C1 segment of cervical spinal cord (tissue), 14 donors: ENCODE measurements at places on chromosomes 7 and 10.

- DNase-seq = no peak
Observed at GRCh38 chr7:81851413-81851812, 81.6 kb upstream of the HGF start.

DNA sequence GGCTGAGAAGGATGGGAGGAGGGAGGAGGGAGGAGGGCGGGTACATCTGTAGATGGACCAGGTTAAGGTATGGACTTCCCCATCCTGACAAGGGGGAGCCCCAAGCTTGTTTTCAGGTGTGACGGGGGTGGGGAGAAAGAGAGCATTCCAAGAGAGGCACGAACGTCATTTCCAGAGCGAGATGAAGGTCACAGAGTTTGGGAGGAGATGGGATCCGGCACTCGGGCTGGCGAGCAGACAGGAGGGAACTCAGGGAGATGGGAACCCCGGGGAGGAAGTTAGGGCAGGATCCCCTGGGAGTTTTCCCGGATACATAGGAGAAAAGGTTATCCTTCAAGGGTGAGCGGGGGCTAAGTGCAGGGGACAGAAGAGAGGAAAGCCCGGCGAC, 118.8 kb downstream of the CUX1 start:
- DNase-seq = no peak

DNA sequence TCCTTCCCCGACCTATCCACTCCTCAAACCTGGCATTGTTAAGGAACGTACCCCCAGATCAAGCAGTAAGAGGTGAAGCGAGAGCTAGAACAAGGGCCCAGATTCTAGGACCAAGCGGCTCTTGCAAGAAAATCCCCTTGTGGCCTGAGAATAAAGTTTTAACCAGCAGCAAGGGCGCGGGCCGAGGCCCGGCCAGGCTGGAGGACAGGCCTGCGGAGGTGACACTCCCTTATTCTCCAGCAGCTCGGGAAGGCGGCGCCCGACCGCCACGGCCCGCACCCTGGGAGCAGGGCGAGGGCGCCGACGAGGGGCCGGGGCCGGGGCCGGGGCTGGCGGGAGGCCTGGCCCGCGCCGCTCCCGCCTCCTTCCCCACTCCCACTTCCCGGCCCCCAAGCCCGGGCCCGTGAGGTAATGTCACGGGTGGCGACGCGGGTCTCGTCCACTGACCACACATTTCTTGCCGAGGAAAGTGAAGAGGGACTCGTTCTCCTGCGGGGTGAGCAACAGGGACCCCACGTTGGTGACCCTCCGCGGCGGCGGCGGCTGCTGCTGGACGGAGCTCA, 551 bp downstream of the WASL start:
- peak; percentile 31 for DNase-seq

- DNase-seq = no peak
Observed at GRCh38 chr7:77330169-77330882, 85.8 kb downstream of the GSAP start.

GRCh38 chr10:29925771-29926692, 133.4 kb downstream of the JCAD start:
- DNase-seq = no peak

GRCh38 chr10:114323023-114323422, 81.3 kb downstream of the AFAP1L2 start:
- no peak for DNase-seq

- DNase-seq = no peak
Observed at GRCh38 chr10:129934196-129934925, 29.7 kb downstream of the EBF3 start.

- no peak for DNase-seq
Observed at GRCh38 chr10:130630135-130630534, 493.9 kb downstream of the GLRX3 start.

- DNase-seq = no peak
Observed at GRCh38 chr10:33122014-33122809, 164.2 kb upstream of the ITGB1 start.

DNA sequence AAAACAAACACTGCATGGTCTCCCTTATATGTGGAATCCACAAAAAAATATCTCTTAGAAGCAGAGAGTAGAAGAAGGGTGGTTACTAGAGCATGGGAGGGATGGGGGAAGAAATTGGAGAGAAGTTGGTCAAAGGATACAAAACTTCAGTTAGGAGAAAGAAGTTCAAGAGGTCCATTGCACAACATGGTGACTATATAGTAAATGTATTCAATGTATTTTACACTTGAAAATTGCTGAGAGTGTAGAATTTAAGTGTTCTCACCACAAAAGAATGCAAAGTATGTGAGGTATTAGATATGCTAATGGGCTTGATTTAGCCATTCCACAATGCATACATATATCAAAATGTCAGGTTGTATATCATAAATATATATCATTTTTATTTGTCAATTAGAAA, 232.0 kb upstream of the CELF2 start:
- no peak for DNase-seq

- no peak for DNase-seq
Observed at GRCh38 chr10:43853369-43853768, 204.7 kb upstream of the ZNF32 start.

DNA sequence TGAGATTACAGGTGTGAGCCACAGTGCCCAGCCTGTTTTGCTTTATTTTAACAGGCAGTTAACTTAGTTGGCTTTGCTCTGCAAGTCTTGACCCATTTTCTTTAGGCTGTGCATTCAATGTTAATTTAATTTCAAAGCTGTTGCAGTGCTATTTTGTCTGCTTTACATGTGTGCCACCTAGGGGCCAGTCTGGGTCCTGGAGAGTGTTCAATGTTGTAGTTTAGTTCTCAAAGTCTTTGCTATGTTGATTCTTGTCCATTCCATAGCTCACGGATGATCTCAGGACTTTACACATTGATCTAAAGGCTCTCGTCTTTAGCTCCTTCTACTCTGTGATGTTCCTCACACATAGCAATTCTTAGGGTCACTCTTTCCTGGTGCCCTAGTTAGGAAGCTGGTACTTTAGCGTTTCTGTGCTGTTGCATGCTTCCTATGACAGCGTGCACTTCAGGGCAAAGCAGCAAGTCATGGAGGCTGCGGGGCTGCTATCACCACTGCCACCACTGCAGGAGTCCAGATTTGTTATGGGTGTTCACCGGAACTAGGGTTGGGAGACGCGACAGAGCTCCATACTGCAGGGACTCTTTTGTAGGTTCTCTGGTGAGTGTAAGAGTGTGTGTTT, 16.4 kb upstream of the ABCA13 start:
- no peak for DNase-seq

DNA sequence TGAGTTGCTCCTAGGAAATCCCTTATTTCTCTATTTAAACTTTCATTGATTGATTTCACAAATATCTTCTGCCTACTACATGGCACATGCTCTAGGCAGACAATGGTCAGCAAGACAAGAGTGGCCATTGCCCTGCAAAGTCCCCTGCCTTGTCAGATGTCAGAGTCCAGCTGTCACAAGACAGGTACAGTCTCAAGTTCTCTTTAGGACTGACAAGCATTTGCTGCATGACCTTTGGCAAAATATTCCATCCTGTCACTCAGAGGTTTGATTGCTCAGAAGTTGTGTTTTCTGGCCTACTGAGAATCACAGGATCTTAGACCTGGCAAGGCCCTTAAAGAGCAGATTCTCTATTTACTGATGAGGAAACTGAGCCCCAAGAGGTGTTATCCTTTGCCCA, 322.3 kb upstream of the NFE2L3 start:
- no peak for DNase-seq

DNA sequence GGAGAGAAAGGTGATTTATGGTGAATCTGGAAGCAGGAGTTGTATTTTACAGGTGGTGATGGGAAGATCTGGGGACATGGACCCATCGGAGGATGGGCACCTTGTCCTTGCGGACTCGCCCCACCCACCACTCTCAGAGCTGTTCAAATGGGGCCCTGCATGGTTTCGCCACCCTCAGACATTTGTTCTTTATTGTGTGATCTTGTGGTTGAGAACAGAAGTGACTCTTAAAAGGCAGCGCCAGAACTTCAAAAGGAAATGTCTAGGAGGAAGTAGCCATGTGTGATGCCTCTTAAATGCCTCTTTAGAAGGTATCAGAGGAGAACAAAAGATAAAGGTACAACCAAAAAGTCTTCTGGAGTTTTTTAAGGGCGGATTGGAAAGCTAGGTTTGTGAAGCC, 205.7 kb downstream of the KIAA1217 start:
- DNase-seq = no peak

- DNase-seq = no peak
Observed at GRCh38 chr7:94374721-94375566, 19.8 kb upstream of the COL1A2 start.

DNA sequence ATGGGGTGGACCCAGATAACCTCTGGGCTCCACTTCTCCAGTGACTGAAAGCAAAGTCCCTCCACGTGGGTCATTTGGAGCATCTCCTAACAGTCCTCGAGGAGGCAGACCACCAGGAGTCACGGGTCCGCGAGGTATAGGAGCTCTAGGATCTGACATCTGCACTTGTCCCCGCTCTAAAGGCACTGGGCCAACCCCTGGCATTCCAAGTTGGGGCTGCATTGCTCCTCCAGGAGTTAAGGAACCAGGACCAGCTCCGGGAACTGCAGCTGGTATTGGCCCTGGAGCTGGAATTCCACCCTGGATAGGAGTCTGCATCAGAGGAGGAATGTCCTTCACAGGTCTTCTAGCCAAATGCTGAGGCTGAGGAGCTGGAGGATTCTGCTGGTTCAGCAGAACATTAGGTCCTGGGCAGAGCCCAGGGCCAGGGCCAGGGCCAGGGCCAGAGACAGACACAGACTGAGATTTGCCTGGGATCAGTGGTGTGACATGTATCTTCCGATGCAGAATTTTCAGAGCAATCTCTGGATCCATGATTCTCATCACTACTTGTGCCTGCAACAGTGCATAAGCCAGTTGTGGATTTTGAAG, 827 bp downstream of the CSTF2T start:
- no peak for DNase-seq

GRCh38 chr10:48332166-48332870, 25.8 kb downstream of the MAPK8 start:
- no peak for DNase-seq

GRCh38 chr7:98266840-98267239, 14.6 kb upstream of the BRI3 start:
- no peak for DNase-seq

DNA sequence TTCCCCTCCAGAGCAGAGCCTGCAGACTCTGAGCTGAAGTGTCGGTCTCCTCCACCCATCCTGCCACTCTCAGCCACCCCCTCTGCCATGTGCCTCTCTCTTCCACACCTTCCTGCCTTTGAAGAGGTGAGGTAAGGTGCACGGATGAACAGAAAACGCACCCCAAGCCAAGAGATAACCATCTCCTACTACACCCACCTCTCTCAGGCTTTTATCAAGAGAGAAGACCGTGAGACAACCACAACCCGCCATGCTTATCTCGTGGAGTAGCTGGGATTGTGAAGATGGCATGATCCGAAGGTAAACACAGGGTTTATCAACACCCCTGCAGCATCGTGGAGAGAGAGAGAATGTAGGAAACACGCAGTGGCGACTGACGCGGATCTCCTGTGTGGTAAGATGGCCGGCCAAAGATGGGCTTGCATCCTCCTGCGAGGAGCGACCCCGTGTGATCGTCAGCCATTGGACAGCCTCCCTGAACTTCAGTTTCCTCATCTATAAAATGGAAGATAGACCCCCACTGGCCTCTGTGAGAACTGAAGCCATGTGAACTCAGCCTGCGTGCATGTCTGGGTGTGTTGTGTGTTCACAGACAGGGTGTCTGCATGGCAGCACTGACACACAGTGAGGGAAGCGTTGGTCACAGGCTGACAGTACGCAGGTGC, 219.0 kb downstream of the DIP2C start:
- no peak for DNase-seq

DNA sequence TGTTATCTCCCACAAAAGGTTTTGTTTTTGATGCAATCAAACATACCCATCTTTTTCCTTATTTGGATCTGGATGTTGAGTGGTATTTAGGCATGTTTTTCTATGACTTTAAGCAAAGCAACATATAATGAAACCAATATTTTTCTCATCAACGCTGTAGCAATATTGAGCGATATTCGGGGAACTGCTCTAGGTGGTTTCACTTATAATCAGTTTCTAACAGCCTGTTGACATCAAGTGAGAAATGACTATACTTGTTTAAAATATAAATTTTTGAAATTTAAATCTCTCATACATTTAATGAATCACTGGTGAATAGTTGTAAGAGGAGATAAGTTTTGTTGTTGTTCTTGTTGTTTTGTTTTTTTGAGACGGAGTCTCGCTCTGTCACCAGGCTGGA, 52.8 kb upstream of the CCAR1 start:
- DNase-seq = no peak

GRCh38 chr10:131621784-131622624, 278.8 kb upstream of the PPP2R2D start:
- no peak for DNase-seq

DNA sequence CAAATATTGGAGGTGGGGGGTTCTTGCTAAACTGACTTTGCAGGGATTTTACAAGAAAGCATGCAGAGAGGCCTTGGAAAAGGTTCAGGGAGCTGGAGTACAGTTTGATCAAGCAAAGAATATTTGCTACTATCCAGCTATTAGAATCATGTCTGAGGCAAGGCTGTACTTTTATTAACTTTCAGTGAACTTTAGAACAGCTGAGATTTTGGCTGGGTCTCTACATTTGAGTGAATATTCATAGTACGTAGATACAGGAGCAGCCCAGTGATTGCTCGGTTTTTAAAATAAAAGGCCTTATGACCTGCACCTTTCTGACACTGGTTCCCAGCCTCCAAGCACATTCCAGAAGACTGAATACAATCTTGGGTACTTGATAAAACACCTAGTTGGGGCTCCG, 496.8 kb upstream of the AKR1E2 start:
- no peak for DNase-seq

DNA sequence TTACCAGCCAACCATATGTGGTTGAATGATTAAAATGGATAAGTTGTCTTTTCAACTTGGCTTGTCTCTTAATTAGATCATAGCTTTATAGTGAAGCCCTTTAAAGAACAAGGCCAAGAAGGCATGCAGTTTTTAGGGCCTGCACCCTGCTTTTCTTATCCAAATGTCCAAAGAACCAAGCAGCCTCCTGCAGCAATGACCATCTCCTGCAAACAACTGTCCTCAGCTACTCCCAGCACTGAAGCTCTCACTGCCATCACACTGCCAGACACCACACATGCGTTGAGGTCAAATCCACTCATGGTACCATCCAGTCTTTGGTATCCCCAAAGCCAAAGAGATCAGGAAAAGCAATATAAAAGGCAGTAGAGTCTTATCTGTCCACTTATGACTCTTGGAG, 210.3 kb downstream of the ACTR3B start:
- no peak for DNase-seq

GRCh38 chr7:15925608-15926007, 239.1 kb upstream of the MEOX2 start:
- no peak for DNase-seq

DNA sequence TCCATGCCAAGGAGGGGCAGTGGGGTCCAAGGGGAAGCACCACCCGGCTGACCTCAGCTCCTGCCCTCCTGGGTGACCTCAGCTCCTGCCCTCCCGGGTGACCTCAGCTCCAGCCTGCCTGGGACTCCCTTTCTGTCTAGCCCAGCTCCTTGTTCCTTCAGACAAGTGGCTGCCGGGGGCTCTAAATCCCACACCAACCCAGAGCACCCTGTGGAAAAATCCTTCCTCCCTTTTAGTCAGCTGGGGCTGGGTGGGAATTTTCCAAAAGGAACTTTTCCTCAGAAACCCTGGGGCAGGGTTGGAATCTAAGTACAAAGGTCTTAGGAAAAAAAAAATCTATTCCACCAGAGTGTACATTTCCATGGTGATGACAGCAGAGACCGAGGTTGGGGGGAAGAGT, 36.3 kb downstream of the AKR1B1 start:
- no peak for DNase-seq

- no peak for DNase-seq
Observed at GRCh38 chr7:116968631-116969030, 15.3 kb downstream of the ST7 start.
